ENCODE measurements at places on chromosomes 3 and 15.

GRCh38 chr15:75368689-75369239, 357 bp upstream of the MAN2C1 start:
- no peak for DNase-seq

- DNase-seq, result no peak
These were observed 80.7 kb downstream of the NR1I2 start for GRCh38 chr3:119862616-119863015.

- no peak for DNase-seq
These were observed 12.1 kb upstream of the CSRNP1 start for GRCh38 chr3:39165518-39165917.

DNA sequence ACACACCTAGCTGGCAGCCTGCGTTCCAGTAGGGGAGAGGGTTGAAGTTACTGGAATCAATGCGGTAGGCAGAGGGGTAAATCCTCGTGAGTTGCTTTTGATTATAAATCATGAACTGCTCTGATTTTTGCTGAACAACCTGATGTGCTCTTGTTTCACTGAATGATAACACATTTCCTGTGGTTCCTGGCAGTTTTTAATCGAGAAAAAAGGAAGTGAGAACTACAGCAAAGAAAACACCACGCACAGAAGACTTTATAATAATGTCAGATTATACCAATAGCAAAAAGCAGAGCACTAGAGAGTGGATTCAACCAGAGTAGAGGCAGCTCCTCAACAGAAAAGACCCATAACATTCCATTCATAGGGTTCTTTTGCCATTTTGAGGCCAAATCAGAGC, 200.8 kb upstream of the STRIT1 start:
- DNase-seq, result no peak

- DNase-seq, result no peak
These were observed 40.6 kb downstream of the ADAMTSL3 start for GRCh38 chr15:83694536-83694935.

GRCh38 chr3:111895071-111895470, 36.0 kb downstream of the PHLDB2 start:
- DNase-seq, result no peak

DNA sequence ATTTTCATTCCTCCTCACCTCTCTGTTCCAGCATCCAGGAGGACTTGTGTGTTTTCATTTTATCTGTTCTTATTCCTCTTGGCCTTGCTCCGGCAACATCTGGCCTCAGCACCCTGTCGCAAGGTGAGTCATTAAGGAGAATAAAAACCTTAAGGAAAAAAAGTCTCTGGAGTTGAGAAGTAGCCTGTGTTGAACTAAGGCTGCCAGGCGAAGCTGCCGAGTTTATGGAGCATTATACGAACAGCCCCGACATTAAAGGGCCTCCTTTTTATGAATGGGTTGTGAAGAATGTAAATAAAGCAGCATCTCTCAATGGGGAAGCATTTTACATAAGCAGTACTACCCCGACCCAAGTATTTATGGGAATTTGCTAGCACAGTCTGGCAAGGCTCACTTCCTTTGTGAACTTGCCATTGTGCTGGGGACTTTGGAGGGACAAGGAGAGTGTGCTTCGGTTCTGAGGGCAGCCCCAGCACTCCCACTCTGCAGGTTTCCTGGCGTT, 4.7 kb downstream of the BAHD1 start:
- no peak for DNase-seq

DNA sequence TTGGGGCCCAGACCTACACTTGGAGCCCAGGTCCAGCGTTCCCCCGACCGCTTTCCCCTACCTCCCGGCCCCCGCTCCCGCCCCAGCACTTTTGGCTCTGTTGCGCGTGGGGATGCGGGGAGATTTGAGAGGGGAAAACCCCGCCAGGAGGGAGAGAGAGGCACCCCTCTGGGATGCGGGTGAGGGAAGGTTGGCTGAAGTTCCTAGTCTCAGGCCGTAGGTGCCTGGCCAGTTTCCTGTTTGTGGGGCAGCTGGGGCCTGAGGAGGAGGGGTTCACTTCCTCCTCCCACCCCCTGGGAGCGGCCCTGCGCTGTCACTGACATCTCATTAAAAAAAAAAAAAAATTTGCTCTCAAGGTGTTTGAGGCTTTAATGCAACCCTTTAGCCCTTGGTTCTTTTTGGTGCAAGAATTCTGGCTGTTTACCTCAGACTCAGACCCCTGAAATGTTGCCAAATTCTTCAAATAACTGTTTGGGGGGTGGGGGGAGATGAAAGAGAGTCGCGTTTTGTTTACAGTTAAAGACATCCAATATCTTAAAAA, 2.6 kb downstream of the FAM43A start:
- peak; percentile 30 for DNase-seq

DNA sequence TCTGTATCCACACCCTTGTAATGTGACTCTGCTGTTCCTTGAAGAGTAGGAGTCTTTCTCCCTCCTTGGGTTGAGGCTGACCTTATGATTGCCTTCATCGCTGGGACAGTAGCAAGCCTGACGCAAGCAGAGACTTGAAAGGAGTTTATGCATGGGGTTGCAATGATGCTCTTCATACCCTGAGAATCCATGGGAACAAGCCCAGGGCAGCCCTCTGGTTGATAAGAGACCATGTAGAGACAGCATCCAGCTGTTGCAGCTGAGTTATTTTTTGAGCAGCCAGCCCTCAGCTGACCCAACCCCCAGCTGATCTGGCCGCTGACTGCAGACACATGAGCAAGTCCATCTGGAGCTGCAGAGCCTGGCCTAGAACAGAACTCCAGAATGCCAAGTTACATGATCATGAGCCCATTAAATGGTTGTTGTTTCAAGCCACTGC, 60.6 kb upstream of the ARNT2 start:
- DNase-seq, result no peak

GRCh38 chr3:115768661-115769060, 145.4 kb downstream of the GAP43 start:
- no peak for DNase-seq

GRCh38 chr3:148880681-148881080, 15.6 kb downstream of the CPA3 start:
- no peak for DNase-seq

DNA sequence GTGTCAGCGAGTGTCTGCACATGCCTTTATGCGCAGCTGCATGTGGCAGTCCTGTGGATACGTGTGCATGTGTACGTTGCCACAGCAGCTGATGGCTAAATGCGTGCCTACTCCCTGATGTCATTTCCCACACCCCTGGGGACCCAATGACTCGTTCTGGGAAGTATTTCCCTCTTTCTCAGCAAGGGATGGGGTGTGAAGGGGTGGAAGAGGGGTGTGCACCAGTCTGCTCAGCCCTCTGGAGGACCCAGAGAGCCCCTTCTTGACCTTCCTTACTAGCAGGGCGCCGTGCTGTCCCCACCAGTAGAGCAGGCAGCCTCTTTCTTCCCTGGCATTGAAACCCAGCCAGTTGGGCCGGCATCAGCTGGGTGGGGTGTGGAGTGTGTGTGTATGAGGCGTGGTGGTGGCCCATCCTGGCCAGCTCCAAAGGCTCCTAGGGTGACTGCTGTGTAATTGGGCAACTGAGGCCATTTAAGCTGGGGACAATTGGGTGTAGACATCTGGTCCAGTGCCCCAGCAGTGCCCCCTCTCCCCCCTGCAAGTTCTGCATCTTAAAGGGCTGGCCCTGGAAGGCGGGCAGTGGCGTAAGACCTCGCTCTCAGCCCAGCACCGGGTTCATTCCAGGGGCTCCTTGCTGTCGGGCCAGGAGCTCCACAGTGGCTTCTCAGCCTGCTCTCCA, 19.2 kb downstream of the SNX33 start:
- no peak for DNase-seq

- DNase-seq, result no peak
These were observed 174.6 kb downstream of the CHST2 start for GRCh38 chr3:143294188-143294587.

GRCh38 chr15:43118829-43119228, 13.0 kb upstream of the UBR1 start:
- no peak for DNase-seq

- DNase-seq, result no peak
These were observed 41.3 kb downstream of the MEIS2 start for GRCh38 chr15:37059086-37059485.

DNA sequence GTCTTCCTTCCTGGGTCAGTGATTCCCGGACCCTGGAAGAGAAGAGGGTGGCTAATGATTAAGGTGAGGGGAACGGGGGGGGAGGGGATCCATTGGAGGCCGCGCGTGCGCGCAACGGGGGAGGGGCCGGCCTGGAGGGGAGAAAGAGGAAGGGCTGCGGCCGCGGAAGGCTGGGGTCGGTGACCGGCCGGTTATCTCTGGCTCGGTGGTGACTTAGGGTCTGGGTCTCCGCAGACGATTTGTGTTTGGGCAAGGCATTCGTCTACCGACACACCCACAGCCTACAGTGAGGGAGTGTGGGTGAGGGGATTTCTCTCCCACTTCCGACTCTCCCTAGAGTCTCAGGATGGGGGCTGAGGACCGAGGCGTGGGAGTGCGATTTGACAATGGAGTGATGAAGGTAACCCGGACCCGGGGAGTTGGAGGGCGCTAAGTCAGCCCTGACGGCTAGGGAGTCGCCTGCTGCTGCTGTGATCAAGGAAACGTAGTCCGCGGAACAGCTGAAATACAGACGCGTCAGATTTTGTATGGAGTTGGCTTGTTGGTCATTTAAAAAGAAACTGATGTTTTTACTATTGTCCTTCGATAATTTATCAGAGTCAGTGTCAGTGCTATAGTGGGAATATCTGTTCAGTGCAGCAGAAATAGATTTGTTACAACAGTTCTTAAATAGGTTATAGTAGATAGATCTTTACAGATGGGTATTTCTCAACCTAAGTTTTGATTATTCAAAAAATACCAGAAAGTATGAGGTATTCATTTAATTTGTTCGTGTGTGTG, 733 bp downstream of the RNF111 start:
- peak; percentile 47 for DNase-seq

DNA sequence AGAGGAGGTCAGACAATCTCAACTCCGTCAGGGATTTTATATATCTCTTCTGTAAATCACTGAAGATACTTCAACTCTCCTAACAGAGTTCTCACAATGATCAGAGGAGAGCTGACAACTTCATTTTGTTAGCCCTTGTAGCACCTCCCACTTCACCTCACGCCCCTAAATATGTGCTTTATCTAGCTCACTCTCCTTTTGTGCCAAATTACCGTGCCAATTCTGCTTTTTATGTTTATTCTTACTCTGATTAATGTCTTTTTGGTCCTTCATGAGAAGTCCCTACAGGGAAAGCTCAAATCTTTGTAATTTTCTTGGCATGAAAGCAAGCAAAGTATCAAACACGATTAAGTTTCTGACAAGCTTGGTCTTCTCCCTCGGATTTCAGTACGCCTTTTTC, 636.1 kb upstream of the NAALADL2 start:
- DNase-seq, result no peak

DNA sequence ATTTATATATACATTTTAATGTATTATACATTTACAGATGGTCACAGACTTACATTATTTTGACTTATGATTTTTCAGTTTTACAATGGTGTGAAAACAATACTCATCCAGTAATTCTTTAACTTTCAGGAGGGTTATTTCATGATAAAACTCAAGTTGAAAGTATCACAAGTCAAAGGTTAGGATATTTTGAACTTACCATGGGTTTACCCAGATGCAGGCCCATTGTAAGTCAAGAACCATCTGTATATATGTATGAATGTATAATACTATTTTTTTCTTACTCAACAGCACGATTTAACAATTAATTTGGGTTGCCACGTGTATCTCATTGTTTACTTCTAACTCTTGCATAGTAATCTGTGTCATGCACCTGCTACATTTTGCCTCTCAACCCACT, 1002.0 kb downstream of the OTOL1 start:
- DNase-seq, result no peak

DNA sequence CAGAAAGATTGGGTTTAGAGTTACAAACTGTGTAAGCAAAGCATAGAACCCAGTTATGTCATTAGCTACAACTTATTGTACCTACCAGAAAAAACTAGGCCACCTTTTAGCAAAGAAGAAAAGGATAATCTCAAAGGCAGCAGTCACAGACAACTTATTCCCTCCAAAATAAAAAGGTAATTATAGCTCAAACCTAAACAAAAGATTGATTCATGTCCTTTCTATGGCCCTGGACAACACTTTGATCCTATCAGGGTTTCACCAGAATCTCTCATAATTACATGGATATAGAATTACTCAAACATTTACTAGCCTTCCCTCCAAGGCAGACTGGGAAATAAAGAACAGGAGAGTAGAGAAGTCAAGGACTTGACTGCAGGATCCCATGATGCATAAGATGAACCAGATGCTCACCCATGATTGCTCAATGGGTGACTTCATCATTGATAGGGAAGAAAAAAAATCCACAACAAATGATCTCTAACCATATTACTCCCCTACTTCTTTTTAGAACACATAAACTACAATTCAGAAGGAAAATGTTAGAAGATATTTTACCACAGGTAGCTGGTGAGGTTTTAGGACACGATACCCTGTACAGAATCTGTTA, 17.4 kb downstream of the DET1 start:
- no peak for DNase-seq

GRCh38 chr3:68703066-68703465, 229.3 kb downstream of the TAFA4 start:
- no peak for DNase-seq

DNA sequence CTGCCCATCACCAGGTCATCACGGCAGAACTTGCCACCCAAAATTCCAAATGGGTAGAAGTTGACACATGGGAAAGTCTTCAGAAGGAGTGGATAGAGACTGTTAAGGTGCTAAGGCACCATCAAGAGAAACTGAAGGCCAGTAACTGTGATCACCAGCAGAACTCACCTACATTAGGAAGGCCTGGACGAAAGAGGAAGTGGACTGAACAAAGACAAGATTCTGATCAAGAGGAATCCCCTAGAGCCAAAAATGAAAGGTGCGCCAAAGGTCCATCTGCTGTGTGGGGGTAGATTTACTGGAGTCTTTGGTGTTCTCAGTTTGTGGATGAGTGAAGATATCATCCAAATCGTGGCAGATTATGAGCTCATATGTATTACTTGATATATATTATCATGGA, 46.3 kb upstream of the P3H2 start:
- no peak for DNase-seq

All from stimulated activated CD8-positive, alpha-beta memory T cell treated with anti-CD3 and anti-CD28 coated beads, Interleukin-12 subunit alpha, Interleukin-12 subunit beta, amount 100 ng/mL, for 4 hours (primary cell).